Activated CD4-positive, alpha-beta T cell treated with anti-CD3 and anti-CD28 coated beads, Interleukin-2, amount 10 ng/mL, durations not matched to agents 7 days and 5 days (primary cell): ENCODE measurements at places on chromosomes 13 and 19.

DNA sequence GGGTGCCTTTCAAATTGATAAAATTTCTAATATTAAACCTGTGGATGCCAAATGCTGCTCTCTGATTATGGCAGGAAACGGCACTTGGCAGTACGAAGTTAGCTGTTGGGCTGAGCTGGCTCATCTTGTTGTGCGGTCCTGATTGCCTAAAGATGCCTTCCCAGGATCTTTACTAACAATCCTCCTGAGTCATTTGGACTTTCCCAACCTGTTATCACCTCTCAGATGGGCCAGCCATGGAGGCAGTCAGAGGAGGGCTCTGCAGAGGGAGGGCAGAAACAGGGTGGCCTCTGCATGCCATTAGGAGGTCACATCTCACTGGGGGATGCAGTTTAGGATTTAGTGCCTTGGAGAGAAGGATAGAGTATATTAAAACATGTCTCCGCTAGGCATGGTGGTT is 27.3 kb downstream of the ALOX5AP start:
- H3K36me3 ChIP-seq, result peaks cover 48% of the 10 kb centered on the region
- no peak overlapping the region for H3K27ac ChIP-seq
- H3K27me3 ChIP-seq, result no peaks in the 10 kb centered on the region
- DNase-seq, result no peak

DNA sequence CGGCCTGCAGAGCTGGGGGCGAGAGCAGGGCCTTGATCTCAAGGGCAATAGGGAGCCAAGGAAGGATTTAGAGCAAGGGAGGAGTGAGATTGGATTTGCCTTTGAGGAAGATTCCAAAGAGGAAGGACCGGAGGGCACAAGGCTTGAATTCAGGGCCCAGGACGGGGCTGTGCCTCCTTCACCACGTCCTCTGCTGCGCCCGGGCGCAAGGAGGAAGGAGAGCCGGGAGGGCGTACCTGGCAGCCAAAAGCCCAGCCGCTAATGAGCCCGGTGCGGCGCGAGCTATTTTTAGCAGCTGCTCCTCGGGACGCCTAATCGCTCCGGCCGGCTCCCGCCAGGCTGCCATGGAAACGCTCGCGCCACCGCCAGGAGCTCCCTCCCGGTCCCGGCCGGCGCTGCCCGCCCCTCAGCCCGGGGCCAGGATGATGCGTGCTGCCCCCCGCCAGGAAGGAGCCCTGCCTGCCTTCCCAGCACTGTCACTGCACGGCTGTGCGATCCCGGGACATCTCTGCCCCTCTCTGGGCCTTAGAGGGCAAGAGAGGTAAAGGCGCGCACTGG is 31.3 kb downstream of the TINCR start:
- DNase-seq, result no peak
- no peaks in the 10 kb centered on the region for H3K4me1 ChIP-seq

DNA sequence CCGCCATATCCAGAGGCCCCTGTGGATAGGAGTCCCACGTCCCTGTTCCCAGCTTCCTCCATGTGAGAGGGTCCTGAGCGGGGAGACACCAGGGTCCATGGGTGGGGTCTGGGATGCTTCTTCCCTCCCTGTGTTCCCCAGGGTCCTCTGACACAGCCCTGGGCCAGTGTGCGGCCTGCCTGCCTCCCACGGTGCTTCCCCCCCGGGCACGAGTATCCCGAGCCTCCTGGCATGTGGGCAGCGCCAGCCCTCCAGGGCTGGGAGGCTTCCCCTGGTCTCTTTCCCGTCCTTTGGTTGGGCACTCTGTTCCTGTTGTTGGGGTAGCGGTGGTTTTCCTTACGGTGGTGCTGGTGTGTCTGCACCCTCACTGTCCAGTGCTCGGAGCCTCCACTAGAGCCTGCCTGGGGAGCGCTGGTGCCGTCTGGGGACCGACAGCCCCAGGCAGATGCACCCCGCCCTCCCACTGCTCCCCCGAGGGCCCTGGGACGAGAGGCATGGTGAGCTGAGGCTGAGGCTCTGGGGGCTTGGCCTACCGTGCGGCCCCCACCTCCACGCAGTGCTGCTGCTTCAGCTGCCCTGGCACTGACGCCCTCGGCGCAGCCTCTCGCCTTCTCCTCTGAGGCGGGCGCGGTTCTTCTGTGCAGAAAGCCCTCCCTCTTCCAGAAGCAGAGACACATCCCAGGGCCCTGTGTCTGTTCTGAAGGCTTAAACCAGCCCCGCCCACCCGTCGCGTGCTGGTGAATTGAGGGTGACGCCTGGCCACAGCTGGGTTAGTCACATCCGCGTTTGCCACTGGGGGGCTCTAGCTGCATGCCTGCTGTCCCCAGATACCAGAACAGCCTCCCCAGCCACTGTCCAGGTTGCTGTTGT is 27.9 kb downstream of the PLEKHJ1 start:
- H3K4me1 ChIP-seq, result no peaks in the 10 kb centered on the region
- peaks cover 18% of the 10 kb centered on the region for H3K36me3 ChIP-seq
- DNase-seq, result peak; percentile 15
- H3K4me3 ChIP-seq, result no peak overlapping the region
- no peak overlapping the region for H3K27ac ChIP-seq

DNA sequence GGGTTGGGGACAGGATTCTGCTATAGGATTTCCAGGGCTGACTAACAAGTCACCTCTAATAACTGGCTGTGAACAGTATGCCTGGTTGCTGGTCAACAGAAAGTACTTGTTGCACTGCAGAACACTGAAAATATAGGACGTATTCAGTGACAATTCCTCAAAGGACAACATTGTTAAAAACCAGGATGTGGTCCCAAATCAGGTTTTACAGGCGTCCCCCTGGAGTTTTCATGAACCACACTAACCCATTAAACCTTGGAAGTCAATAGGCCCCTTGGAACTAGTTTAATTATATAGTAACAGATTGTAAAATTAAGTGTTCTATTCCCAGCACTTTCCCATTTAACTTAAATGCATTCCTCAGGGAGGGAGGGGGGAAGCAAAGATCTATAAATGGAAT is 495.4 kb downstream of the TBC1D4 start:
- H3K27ac ChIP-seq, result no peak overlapping the region
- no peaks in the 10 kb centered on the region for H3K4me1 ChIP-seq

- no peak overlapping the region for H3K27ac ChIP-seq
- H3K36me3 ChIP-seq, result no peaks in the 10 kb centered on the region
- no peak overlapping the region for H3K4me3 ChIP-seq
- no peak for DNase-seq
Observed at GRCh38 chr13:68940049-68940448, 1167.6 kb upstream of the ATXN8OS start.

- no peak overlapping the region for H3K27ac ChIP-seq
- H3K27me3 ChIP-seq, result peaks cover 15% of the 10 kb centered on the region
- H3K36me3 ChIP-seq, result peaks cover 2% of the 10 kb centered on the region
- no peak overlapping the region for H3K4me3 ChIP-seq
- H3K4me1 ChIP-seq, result no peaks in the 10 kb centered on the region
- peak; percentile 46 for DNase-seq
Observed at GRCh38 chr19:1690699-1691307, 38.4 kb upstream of the TCF3 start.

GRCh38 chr13:113232208-113233003 is 23.0 kb downstream of the CUL4A start:
- no peak for DNase-seq
- no peaks in the 10 kb centered on the region for H3K27me3 ChIP-seq
- peaks cover 48% of the 10 kb centered on the region for H3K36me3 ChIP-seq
- H3K4me1 ChIP-seq, result no peaks in the 10 kb centered on the region
- no peak overlapping the region for H3K4me3 ChIP-seq

- DNase-seq, result peak; percentile 30
- H3K4me3 ChIP-seq, result peak overlapping the region; percentile 83
- peak overlapping the region; percentile 66 for H3K27ac ChIP-seq
- H3K4me1 ChIP-seq, result peaks cover 7% of the 10 kb centered on the region
- H3K27me3 ChIP-seq, result peaks cover 12% of the 10 kb centered on the region
- no peaks in the 10 kb centered on the region for H3K36me3 ChIP-seq
Observed at GRCh38 chr19:679418-680286, 3.5 kb downstream of the FSTL3 start.

- peaks cover 31% of the 10 kb centered on the region for H3K27me3 ChIP-seq
- no peaks in the 10 kb centered on the region for H3K36me3 ChIP-seq
- H3K4me1 ChIP-seq, result no peaks in the 10 kb centered on the region
- no peak overlapping the region for H3K4me3 ChIP-seq
- no peak overlapping the region for H3K27ac ChIP-seq
Observed at GRCh38 chr13:106348075-106348840, 187.2 kb downstream of the EFNB2 start.

GRCh38 chr13:95033890-95034289 is 267.4 kb downstream of the ABCC4 start:
- peaks cover 9% of the 10 kb centered on the region for H3K4me1 ChIP-seq
- no peak for DNase-seq
- no peaks in the 10 kb centered on the region for H3K27me3 ChIP-seq

DNA sequence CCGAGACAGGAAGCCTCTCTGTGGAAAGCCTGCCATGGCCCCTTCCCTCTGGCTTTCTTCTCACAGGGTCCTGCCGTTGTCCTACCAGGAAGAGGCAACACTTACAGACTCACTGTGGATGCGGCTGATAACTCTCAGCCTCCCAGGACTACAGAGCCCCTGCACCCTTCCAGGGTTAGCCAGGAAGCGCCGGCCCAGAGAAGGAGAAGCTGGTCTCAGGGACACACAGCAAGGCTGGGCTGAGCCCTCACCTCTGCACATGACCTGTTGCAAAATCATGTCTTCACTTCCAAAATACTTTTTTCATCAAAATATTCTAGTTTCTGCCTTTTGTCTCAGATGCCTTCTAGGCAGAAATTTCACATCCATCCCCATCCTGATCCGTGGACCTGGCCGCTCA is 1.9 kb downstream of the CEACAM20 start:
- H3K27ac ChIP-seq, result no peak overlapping the region
- H3K4me1 ChIP-seq, result no peaks in the 10 kb centered on the region
- no peak overlapping the region for H3K4me3 ChIP-seq
- no peak for DNase-seq
- H3K36me3 ChIP-seq, result no peaks in the 10 kb centered on the region

GRCh38 chr13:71171740-71172139 is 695.3 kb downstream of the DACH1 start:
- H3K27ac ChIP-seq, result no peak overlapping the region
- no peak overlapping the region for H3K4me3 ChIP-seq
- H3K27me3 ChIP-seq, result no peaks in the 10 kb centered on the region
- H3K4me1 ChIP-seq, result no peaks in the 10 kb centered on the region
- no peaks in the 10 kb centered on the region for H3K36me3 ChIP-seq
- DNase-seq, result no peak
